Hematopoietic multipotent progenitor cell treated with erythropoietin and hydrocortisone succinate and interleukin-3 and kit ligand, for 8 days (in vitro differentiated cells): ENCODE measurements at places on chromosomes 7 and 10.

- DNase-seq: no peak
Observed at GRCh38 chr7:82396343-82396742, 47.2 kb downstream of the CACNA2D1 start.

GRCh38 chr7:157881048-157881771, 544.4 kb downstream of the DNAJB6 start:
- DNase-seq: no peak

DNA sequence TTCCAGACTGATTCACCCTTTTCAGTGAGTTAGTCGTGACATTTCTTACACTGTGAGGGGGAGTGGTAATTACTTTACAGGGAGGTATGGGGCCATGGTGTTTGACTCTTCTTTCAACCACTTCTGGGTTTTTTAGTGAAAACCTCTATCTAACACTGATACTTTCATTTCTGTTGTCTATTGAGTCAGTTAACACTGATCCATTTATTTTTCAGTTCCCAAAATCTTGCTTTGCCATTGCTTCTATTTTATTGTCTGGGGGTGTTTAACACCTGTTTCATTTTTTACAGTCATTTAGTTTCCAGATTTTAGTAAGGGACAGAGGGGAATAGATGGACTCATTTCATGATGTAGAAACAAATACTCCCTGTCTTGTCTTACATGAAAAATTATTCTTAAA, 61.5 kb downstream of the HELLS start:
- DNase-seq: no peak

- no peak for DNase-seq
Observed at GRCh38 chr10:22832066-22832602, 95.7 kb upstream of the ARMC3 start.

DNA sequence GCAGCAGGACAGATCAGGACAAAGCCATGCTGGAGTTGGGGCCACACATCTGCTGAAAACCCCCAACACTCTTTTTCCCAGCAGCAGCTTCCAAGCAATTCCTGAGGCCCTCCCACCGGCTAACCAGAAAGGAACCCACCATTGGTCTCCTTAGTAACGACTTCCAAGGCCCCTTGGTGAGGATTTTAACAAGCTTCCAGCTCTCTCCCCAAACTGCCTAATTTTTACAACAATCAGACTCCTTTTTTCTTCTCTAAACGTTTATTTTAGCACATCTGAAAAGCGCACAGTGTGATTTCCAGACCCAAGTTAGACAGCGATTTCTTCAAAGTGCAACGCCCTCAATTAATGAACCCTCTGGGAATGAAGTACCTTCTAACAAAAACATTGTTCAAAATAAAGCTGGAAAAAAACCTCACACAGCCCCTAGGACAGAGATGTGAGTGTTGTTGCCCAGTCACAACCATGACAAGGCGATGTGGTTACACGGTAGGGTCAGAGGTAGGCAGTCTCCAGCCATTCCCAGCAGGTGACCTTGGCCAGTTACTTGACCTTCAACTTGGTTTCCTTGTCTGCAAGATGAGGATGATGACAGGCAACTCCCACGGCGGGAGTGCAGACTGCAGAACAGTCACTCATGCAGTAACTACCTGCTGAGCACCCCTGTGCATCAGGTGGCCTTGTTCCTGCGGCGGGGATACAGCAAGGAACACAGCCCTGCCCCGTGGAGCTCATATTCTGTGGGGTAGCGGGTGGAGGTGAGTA, 82.3 kb downstream of the SLIT1 start:
- DNase-seq: no peak

GRCh38 chr10:71693377-71693776, 26.2 kb downstream of the C10orf105 start:
- DNase-seq: no peak

DNA sequence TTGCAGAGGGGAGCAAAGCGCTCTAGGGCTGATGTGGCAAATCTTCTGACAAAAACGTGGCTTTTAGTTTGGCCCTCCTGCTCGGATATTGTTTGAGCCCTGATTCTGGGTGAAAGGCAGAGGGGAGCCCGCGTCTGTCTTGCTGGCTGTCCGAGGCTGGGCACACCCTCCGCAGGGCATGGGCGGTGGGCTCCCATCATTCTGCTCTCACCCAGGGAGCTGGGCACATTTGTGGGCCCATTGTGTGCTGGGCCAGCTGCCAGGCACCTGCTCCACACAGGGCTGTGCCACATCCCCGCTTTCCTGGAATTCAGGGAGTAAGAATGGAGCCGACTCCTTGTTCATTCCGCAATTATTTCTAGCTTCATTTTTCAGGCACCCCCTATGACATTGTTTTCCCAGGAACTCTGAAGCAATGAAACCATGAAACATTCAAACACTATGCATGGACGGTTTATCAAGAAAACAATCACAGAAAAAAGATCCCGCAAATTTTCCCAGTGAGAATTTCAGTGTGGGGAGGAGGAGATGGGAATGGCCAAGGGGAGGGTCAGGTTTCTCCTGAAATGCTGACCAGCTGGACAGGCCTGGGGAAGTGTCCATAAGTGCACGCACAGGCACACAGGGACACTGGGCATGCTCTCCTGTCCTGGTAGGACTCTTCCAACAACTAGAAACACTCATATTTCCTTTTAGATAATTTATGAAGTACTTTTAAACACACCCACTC, 341.1 kb downstream of the CXCL12 start:
- no peak for DNase-seq

GRCh38 chr7:1669954-1670893, at the start of gene ELFN1:
Gene ELFN1 (plus strand): TSS chr7:1670277. CDS start chr7:1744597, 74,320 bp downstream.
- no peak for DNase-seq

- DNase-seq: no peak
Observed at GRCh38 chr10:13457958-13458686, 70.7 kb downstream of the BEND7 start.

DNA sequence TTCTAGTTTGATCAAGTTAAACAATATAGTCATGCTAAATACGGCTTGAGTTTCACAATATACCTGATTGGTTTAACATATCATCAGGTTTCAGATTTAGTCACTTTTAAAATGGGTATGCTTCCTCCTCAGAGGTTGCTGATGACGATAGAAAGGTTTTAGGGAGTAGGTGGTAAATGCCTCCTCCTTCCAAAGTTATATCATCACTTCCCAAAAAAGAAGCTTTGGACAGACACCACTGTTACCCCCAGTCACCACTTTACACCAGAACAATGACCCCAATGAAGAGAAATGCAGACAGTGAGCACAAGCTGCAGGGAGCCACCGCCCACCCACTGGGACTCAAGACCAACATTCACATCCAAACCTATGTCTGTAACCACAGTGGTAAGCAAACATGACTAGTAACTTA, 244.6 kb downstream of the SORCS1 start:
- no peak for DNase-seq

- no peak for DNase-seq
Observed at GRCh38 chr7:106273009-106273668, 11.6 kb downstream of the NAMPT start.

GRCh38 chr7:129958643-129959470, 6.1 kb upstream of the UBE2H start:
- DNase-seq: peak; percentile 98
